ENCODE measurements at places on chromosomes 6 and 20.
A peak's percentile ranks its signal among the peaks of the same experiment; 100 is the strongest.

DNA sequence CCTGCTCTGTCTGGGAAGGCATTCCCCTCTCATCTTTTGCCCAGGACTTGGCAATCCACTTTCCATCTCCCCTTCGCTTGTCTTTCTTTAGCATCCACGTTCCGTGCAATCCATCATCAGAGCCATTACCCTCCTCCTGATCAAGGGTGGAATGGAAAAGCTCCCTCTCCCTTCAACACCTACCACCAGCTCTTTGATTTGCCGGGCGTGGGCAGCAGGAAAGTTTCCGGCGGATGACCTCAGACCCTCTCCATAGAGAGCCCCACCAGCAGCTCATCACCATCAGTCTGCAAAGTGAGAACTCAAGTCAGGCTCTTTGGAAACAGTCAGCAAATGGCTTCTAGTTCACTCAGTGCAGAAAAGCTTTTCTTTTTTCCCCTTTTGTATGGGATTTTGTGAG, 76.2 kb downstream of the TSHZ2 start:
- H3K27ac ChIP-seq: no peak overlapping the region
- H3K4me1 ChIP-seq: peaks cover 10% of the 10 kb centered on the region
- no peak overlapping the region for H3K4me3 ChIP-seq

- no peaks in the 10 kb centered on the region for H3K36me3 ChIP-seq
- H3K4me3 ChIP-seq: no peak overlapping the region
- peaks cover 4% of the 10 kb centered on the region for H3K27me3 ChIP-seq
- H3K4me1 ChIP-seq: peaks cover 10% of the 10 kb centered on the region
- no peak for DNase-seq
Observed at GRCh38 chr6:45728674-45729073, 287.0 kb downstream of the CLIC5 start.

- no peaks in the 10 kb centered on the region for H3K4me1 ChIP-seq
- H3K36me3 ChIP-seq: no peaks in the 10 kb centered on the region
- H3K27ac ChIP-seq: no peak overlapping the region
- DNase-seq: no peak
- no peaks in the 10 kb centered on the region for H3K27me3 ChIP-seq
Observed at GRCh38 chr6:122068291-122068769, 331.1 kb upstream of the HSF2 start.

DNA sequence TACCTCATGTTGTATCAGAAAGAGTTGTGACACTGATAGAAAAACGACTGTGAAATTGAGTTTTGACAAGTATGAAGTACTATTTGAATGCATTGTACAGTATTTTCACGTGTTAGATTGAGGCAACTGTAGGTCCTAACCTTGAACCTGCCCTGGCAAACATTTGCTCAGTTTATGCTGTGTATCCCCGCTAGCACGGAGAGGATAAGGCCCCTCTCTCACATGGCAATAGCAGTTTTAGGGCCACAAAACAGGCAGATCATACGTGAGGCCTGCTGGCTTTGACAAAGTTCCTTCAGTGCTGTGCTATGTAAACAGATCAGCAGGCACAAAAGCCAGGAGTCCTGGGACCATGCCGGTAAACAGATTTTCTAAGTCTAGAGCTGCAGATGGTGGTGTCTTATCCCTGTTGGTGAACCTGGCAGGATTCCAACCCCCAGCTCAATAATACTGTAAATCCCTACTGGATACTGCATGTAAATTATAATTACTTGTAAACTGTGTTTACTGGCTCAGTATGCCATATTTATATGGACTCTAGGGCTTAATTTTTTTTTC, 23.8 kb upstream of the FAM217A start:
- H3K4me3 ChIP-seq: no peak overlapping the region
- no peak overlapping the region for H3K27ac ChIP-seq
- no peaks in the 10 kb centered on the region for H3K4me1 ChIP-seq

DNA sequence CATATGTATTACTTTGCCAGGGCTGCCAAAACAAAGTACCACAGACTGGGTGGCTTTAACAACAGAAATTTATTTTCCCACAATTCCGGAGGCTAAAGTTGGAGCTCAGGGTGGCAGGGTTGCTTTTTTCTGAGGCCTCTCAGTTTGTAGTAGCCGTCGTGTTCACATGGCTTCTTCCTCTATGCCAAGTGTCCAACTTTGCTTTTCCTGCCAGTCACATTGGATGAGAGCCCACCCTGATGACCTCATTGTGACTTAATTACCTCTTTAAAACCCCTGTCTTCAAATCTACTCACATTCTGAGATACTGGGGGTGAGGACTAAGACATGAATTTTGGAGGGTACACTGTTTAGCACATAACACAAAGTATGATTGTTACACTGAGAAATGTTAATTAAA, 9.9 kb upstream of the ECT2L start:
- H3K4me1 ChIP-seq: peaks cover 7% of the 10 kb centered on the region
- DNase-seq: no peak
- H3K27me3 ChIP-seq: no peaks in the 10 kb centered on the region
- H3K36me3 ChIP-seq: peaks cover 74% of the 10 kb centered on the region
- H3K27ac ChIP-seq: no peak overlapping the region

DNA sequence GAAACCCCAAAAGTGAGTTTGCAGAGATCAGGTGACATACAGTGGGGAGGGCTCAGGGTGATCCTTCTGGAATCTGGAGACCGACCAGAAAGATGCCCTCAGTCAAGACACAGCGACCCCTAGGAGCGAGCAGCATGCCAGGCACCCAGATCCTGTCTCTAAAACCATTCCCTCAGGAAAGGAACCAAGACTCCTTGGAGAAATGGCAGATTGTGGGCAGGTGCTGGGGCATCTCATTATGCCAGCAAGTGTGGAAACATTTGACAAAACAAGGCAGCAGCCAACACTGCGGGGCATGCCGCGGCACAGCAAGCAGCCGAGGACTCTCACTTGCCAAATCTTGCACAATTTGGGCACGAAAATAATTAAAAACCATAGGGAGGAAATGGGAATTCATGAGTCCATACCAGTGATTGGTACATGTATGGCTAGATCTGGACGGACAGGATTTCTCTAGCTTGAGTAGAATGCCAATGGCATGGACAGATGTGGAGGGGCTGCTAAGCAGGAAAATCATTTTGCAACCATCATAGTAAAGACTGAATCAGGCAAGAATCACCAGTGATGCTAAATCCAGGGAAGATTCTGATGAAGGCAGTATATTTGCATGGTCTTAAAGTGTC, 76.9 kb downstream of the GINS1 start:
- peaks cover 26% of the 10 kb centered on the region for H3K4me1 ChIP-seq
- no peak for DNase-seq
- H3K27ac ChIP-seq: no peak overlapping the region
- no peaks in the 10 kb centered on the region for H3K36me3 ChIP-seq

DNA sequence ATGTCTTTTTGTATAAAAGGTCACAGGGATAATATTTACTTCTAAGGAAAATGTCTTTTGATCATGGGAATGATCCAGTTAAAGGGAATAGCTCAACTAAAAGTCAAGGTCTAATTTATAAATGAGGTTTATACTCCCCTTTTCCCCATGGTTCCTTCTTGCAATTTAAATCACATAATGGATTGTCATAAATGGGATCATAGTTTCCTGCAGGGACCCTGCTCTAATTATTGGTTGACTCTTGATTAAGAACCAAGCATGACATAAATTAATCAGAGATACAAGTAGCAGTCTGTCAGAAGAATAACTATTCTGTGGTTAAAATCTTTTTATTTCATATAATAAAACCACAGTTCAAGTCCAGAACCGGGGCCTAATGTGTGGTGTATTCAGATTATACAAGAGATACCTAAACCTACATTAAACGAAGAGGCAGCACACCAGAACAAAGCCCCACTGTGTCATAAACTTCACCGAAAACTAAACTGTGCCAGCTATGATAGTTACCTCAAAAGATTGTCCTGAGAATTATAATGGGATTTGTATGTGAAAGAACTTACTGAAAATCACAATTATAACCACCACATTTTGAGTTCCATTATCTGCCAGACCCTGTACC, 43.0 kb upstream of the CD83 start:
- no peaks in the 10 kb centered on the region for H3K36me3 ChIP-seq
- DNase-seq: no peak
- no peaks in the 10 kb centered on the region for H3K27me3 ChIP-seq
- H3K4me3 ChIP-seq: peak overlapping the region; percentile 70

- H3K36me3 ChIP-seq: peaks cover 12% of the 10 kb centered on the region
- H3K4me3 ChIP-seq: no peak overlapping the region
- DNase-seq: no peak
- H3K27me3 ChIP-seq: no peaks in the 10 kb centered on the region
Observed at GRCh38 chr6:2795956-2796355, 30.8 kb downstream of the WRNIP1 start.

DNA sequence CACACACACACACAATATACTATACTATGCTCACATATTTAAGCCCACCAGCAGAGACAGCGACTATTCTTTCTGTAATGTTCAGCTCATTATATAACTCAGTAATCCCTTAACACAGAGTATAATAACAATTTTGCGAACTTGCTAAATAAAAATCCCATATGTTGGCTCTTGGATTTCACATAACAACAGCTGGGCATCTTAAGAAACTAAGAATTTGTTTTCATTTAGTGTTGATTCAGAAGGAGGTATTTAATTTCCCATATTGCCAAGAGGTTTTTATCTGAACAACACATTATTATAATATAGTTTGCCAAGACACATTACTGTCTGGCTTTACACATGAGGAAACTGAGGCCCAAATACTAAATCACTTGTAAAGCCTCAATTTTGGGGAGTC, 7.4 kb downstream of the ECT2L start:
- H3K36me3 ChIP-seq: no peaks in the 10 kb centered on the region
- H3K4me3 ChIP-seq: no peak overlapping the region
- no peak for DNase-seq
- H3K4me1 ChIP-seq: peaks cover 4% of the 10 kb centered on the region
- H3K27me3 ChIP-seq: peaks cover 5% of the 10 kb centered on the region

- H3K36me3 ChIP-seq: no peaks in the 10 kb centered on the region
- no peak for DNase-seq
- no peaks in the 10 kb centered on the region for H3K4me1 ChIP-seq
- no peak overlapping the region for H3K4me3 ChIP-seq
Observed at GRCh38 chr6:80605165-80605989, 498.9 kb downstream of the BCKDHB start.

GRCh38 chr20:50019466-50020256, 36.9 kb downstream of the SNAI1 start:
- no peak overlapping the region for H3K4me3 ChIP-seq
- H3K27ac ChIP-seq: no peak overlapping the region
- peaks cover 3% of the 10 kb centered on the region for H3K4me1 ChIP-seq
- no peak for DNase-seq
- H3K36me3 ChIP-seq: no peaks in the 10 kb centered on the region

GRCh38 chr6:52580905-52581304, 4.0 kb upstream of the TRAM2 start:
- H3K27ac ChIP-seq: no peak overlapping the region
- no peak for DNase-seq
- no peaks in the 10 kb centered on the region for H3K27me3 ChIP-seq
- H3K36me3 ChIP-seq: no peaks in the 10 kb centered on the region
- no peak overlapping the region for H3K4me3 ChIP-seq

DNA sequence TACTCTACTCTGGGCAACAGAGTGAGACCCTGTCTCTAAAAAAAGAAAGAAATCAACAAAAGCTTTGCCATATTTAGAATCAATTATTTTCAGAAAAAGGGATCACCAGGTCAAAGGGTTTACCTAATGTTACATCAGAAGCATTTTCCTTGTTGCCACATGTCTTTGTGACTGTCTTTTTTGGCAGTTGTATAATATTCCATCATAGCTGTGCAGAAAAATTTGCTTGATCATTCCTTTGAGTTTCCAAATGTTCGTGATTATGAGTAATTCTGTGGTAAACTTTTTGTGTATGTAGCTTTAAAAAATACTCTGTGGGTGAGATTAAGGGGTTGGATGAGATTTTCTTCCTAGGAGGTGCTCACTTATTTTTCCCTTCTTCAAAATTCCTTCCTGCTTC, 26.4 kb downstream of the PNPLA1 start:
- DNase-seq: no peak
- H3K4me1 ChIP-seq: no peaks in the 10 kb centered on the region
- H3K27ac ChIP-seq: no peak overlapping the region

DNA sequence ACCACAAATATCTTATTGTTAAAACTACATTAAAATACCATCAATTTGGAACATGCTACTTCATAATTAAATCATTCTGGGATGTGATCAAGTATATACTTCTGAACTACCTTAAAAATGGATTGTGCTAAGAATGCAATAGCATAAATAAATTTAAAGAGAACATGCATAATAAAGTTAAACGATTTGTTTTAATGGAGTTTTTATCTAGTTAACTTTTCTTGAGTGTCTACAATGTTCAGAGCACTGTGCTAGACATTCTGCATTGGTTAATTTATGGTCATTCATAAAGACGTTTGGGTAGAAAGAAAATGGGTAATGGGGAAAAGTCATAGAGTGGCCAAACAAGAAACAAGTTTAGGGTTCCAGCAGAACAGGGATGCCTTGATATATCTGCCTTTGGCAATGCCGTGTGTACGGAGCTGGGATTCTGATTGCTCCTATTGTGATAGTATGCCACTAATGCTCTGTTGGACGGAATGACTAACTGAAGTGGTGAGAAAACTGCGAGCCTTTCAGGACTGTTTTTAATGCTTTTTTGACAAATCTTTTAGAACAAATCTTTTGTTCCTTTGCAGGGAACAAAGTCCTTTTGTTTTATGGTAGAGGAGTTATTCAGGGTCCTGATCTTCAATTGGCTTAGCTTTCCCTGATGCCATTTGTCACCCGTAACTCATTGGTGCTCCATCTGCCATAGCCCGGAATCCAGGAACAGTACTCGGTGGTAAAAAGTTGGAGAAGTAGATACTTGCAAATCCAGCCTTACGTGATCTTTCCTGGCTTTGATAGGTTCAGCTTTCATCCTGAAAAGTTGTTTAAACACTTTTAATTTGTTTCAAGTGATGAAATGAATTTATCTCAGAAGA, 162.6 kb downstream of the BCKDHB start:
- H3K36me3 ChIP-seq: peaks cover 4% of the 10 kb centered on the region
- no peaks in the 10 kb centered on the region for H3K4me1 ChIP-seq
- no peak overlapping the region for H3K27ac ChIP-seq

- no peak for DNase-seq
- no peak overlapping the region for H3K4me3 ChIP-seq
- no peaks in the 10 kb centered on the region for H3K36me3 ChIP-seq
- H3K27ac ChIP-seq: no peak overlapping the region
- no peaks in the 10 kb centered on the region for H3K4me1 ChIP-seq
Observed at GRCh38 chr6:34025112-34025807, 120.6 kb downstream of the GRM4 start.

DNA sequence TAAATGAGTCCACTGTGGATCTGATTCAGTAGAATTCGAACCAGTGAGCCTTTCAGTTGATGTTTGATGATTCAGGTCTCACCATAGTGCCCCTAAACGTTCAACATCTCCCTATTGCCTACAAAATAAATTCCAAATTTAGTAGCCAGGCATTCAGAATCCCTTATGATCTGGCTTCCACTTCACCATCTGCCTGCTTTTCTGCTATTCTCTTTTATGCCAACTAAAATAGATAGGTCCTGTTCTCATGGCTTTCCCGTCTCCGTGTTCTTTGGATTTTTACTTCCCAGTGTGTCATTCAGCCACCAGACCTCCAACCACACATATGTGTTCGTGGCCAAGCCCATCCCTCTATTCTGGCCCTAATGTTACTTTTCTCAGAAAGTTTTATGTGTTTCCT, 410.4 kb downstream of the LMBRD1 start:
- no peak for DNase-seq
- no peak overlapping the region for H3K4me3 ChIP-seq
- no peaks in the 10 kb centered on the region for H3K27me3 ChIP-seq
- H3K4me1 ChIP-seq: no peaks in the 10 kb centered on the region
- H3K36me3 ChIP-seq: no peaks in the 10 kb centered on the region

- H3K27ac ChIP-seq: no peak overlapping the region
- no peak overlapping the region for H3K4me3 ChIP-seq
- no peaks in the 10 kb centered on the region for H3K27me3 ChIP-seq
- H3K36me3 ChIP-seq: peaks cover 20% of the 10 kb centered on the region
- no peak for DNase-seq
Observed at GRCh38 chr20:25668446-25668845, 28.2 kb downstream of the ZNF337 start.

Measured in activated T-cell treated with anti-CD3 and anti-CD28 coated beads, Interleukin-2, amount 50 U/mL, for 24 hours (primary cell).